ENCODE measurements at places on chromosomes 6 and 20.

GRCh38 chr6:105753620-105754211 lies 332.4 kb upstream of the PRDM1 start:
- DNase-seq: no peak

DNA sequence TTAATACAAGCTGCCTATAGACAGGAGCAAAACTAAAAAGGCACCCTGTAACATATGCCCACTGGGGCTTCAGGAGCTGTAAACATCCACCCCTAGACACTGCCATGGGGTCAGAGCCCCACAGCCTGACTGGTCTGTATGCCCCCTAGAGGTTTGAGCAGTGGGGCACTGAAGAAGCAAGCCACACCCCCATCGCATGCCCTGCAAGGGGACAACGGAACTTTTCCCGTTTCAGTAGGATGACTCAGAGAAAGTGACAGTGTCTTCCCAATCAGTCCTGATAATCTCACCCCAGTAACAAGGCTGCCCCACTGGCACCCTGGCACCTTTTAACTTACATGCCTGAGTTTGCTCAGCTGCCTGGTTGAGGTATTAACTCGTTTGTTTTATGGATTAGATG lies 35.9 kb downstream of the BEND3 start:
- no peak for DNase-seq

GRCh38 chr20:11375335-11375734 lies 542.4 kb upstream of the BTBD3 start:
- DNase-seq: no peak

DNA sequence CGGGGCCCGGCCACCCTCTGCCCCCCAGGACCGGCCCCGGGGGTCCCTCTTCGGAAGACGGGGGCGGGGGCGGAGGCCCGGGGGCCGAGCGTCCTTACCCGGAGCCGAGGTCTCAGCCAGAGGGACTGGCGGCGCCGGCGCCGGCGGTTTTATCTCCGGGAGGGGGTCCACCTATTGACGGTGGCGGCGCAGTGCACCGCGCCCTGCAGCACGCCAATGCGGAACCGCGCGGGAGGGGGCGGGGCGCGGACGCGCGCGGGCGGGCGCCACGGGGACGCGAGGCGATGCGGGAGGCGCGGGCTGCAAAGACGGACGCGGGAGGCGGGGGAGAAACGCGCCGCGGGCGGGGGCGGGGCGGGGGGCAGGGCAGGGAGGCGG lies at the start of gene EEF1A2:
Gene EEF1A2 (minus strand): TSS at position 124 of the 378 bp plus-strand sequence. CDS start 1,320 bp downstream, outside the sequence.
- peak; percentile 45 for DNase-seq

- peak; percentile 52 for DNase-seq
Measured at GRCh38 chr6:129490521-129491255, 219.3 kb downstream of the ARHGAP18 start.

GRCh38 chr6:123594776-123595175 lies 42.0 kb downstream of the TRDN start:
- DNase-seq: no peak

GRCh38 chr6:53834132-53834531 lies 39.3 kb downstream of the LRRC1 start:
- no peak for DNase-seq

DNA sequence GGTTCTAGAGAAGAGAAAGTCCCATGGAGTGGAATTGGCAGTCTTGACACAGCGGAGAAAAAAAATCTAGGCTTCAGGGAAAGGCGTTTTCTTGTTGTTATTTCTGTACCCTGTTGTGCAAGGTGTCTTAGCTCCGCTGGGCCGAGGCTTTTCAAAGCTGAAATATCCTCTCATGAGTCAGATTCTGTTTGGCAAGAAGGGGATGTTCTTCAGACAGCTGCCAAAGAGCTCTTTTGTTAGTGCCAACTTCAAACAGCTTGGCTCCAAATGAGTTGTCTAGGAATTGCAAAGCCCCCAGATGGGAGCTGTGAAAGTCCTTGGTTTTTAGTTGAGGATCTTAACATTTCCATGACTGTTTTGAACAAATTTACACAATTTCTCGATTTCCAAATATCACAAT lies 45.6 kb downstream of the LRRN4 start:
- no peak for DNase-seq

DNA sequence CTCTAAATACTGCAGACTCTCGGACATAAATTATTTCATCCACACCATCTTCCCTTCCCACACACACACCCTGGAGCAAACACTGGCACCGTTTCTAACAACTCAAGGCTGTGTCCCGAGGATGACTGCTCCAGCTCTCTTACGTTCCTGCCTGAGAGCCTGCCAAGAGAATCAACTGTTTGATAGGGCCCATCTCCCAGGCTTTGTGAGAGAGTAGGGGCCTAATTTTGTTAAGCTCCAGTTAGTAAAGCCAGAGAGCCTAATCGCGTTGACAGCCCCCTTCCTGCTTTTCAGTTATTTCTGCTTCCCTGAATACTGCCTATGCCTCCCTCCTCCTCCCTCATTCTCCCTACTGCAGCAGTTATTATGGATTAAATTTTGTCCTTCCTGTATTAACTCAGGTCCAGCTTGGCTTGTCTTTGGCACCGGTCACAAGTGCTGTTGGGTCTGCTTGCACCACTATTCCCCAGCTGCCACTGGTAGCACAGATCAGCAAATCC lies 118.1 kb upstream of the TMEM181 start:
- DNase-seq: no peak

Data from T follicular helper cell (primary cell).